ENCODE measurements at places on chromosomes 2 and 18. TPM values are rescaled to one million over a fixed set of nuclear protein-coding genes. Genes with fewer than 3 reads are reported as not detected.

GRCh38 chr18:3069671-3070433, 56.9 kb upstream of the LPIN2 start:
- DNase-seq: no peak

GRCh38 chr2:233463586-233463985, 103.0 kb downstream of the USP40 start:
- no peak for DNase-seq

- no peak for DNase-seq
Observed at GRCh38 chr2:231450548-231450989, 13.7 kb downstream of the NCL start.

DNA sequence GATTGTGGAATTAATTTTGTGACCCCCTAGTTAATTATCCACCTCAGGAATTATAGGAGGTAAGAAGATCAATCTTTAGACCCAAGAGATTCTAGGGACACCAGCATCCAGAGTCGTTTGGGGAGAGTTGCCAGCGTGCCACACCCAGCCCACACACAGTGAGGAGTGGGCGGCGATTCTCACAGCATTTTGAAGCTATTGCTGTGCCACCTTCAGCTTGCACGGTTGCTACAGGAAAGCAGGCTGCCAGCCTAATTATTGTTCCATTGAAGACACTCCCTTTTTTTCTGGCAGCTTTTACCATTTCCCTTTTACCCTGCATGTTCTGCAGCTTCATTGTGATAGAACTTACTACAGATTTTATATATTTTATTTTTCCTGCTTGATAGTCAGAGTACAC, 13.1 kb upstream of the MYL12A start:
- no peak for DNase-seq

IL1R1 gene
- 24.2 TPM for total RNA-seq

DNA sequence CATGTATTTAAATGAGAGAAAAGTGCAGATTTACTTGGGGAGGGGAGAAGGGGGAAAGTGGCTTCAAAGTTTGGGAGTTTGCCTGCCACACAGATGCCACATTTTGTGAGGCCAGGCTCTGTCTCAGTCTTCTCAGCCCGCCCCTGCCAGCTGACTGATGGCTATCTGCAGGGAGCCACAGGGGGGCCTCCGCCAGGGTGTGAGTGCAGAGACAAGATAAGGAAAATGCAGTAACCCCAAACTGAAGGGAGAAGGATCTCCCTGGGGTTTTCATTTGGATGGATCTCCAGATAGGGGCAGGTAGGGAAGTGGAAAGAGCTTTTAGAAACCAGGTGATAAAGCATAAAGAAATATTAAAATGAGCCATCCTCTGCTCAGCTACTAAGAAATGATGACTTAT, 128.8 kb downstream of the ZNF521 start:
- DNase-seq: no peak

ABCB11 gene
- total RNA-seq: under 0.01 TPM

- DNase-seq: no peak
Observed at GRCh38 chr2:179349670-179350303, 85.2 kb upstream of the SESTD1 start.

DNA sequence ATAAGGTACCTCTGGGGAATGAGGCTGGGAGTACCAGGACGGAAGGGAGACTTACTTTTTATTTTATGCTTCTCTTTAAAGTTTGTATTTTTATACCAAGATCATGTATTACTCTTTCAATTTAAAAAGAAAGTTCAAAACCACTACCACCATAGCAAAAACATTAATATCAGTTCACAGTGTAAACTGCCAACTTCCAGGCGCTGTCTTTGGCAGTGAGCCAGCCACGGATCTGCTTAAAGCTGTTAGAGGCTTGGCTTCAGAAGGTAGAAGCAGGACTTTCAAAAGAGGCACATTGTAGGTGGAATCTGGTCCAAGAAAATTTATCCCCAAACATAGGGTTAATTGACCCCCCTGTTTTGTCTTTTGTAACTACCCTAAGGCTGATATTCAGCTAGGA, 74.8 kb downstream of the B3GNT2 start:
- peak; percentile 62 for DNase-seq

CNRIP1 gene
- 45.3 TPM for total RNA-seq

GRCh38 chr2:187976259-187976985, 315.3 kb upstream of the GULP1 start:
- no peak for DNase-seq

CD207 gene
- not detected for total RNA-seq

DNA sequence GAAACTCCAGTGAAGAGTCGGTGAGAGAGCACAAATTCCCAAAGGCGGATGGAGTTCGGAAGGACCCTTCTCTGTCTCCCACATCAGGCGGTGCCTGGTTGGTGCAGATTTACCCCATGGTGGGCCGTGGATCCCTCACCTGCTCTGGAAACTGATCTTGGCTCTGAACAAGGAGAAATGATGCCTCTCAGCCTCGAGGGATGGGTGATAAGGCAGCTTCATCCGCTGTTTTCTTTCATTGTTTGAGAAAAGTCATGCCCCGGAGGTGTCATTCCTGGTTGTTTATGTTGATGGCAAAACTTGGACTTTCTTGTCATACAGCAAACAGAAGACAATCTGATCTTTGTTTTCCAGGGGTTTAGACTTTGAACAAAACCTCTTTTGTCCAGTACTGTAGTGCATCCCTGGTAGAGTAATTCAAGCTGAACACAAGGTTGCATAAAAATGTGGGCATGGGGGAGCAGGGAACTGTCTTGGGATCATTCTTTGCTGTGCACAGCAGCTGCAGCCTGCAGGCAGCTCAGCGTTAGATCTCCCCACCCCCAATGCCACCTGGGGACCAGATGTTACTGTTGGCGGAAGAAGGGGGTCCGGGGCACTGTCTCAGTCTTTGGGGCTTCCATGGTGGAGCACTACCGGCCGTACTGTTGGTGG, 81.3 kb downstream of the NFATC1 start:
- no peak for DNase-seq

PIEZO2 gene
- 342 TPM for total RNA-seq

GRCh38 chr2:68739595-68740399, 5.2 kb downstream of the ARHGAP25 start:
- DNase-seq: no peak

- DNase-seq: no peak
Observed at GRCh38 chr2:237205561-237205971, 119.9 kb downstream of the COPS8 start.

- DNase-seq: no peak
Observed at GRCh38 chr2:23533338-23533695, 148.3 kb downstream of the KLHL29 start.

MTCL1 gene
- total RNA-seq: 11.7 TPM

DNA sequence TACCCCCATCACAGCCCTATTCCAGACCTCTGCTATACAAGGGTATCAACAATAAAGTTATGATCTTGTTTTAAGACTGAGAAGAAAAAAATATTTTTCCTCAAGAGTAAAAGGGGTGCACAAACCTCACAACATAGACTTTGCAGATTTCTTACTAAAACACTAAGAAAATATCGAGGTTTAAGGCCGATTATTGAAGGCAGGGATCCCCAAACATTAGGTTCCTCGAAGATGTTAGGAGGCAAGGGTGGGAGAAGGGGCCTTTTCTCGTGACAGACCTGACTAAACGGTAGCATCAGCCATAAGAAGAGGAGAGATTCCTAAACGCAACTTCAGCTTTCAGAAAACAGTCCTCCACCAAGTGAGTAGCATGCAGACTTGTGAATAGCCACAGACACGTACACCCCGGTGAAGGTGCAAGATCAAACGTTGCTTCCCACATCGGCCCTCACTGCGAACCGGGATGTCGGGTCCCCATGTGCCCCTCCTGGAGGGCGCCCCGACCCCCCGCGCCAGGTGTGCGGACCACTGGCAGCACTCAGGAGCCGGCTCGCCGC, 678 bp downstream of the PIAS2 start:
- peak; percentile 47 for DNase-seq

DNA sequence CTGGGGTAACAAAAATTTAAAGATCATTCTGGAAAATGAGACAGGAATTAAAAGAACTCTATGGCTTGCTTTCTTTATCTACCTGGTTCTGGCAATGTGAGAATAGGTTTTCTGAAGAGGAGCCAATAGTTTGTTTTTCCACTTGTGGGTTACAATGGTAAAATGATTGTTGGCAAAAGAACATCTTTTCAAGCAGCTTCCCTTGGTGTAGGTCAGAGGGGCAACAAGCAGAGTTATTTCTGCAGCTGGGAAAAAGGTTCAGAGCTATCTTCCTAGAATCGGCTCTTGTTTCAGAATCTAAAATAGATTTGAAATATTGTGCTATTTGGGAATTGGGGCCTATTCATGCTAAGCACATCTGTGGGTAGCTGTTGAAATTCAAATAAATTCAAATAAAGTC, 11.5 kb upstream of the TSPYL6 start:
- peak; percentile 36 for DNase-seq

DNA sequence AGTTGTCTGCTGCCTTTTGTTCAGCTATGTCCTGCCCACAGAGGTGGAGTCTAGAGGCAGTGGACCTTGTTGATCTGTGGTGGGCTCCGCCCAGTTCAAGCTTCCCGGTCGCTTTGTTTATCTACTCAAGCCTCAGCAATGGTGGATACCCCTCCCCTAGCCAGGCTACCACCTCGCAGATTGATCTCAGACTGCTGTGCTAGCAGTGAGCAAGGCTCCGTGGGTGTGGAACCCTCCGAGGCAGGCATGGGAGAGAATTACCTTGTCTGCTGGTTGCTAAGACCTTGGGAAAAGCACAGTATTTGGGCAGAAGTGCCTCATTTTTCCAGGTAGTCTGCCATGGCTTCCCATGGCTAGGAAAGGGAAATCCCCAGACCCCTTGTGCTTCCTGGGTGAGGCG, 146.0 kb downstream of the KCNJ3 start:
- no peak for DNase-seq

DNA sequence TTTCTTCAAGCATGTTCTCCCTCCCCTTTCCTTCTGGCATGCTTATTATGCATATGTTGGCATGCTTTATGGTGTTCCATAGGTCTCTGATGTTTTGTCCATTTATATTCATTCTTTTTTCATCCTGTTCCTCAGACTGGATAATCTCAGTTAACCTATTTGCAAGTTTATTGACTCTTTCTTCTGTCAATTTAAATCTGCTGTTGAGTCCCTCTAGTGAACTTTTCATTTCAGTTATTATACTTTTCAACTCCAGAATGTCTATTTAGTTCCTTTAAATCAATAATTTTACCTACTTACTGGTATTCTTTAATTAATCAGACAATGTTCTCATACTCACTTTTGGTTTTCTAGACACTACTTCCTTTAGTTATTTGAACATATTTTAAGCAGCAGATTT, 101.2 kb downstream of the GALNT14 start:
- DNase-seq: no peak

SLC9A4 gene
- not detected for total RNA-seq

MEP1B gene
- total RNA-seq: not detected

DNA sequence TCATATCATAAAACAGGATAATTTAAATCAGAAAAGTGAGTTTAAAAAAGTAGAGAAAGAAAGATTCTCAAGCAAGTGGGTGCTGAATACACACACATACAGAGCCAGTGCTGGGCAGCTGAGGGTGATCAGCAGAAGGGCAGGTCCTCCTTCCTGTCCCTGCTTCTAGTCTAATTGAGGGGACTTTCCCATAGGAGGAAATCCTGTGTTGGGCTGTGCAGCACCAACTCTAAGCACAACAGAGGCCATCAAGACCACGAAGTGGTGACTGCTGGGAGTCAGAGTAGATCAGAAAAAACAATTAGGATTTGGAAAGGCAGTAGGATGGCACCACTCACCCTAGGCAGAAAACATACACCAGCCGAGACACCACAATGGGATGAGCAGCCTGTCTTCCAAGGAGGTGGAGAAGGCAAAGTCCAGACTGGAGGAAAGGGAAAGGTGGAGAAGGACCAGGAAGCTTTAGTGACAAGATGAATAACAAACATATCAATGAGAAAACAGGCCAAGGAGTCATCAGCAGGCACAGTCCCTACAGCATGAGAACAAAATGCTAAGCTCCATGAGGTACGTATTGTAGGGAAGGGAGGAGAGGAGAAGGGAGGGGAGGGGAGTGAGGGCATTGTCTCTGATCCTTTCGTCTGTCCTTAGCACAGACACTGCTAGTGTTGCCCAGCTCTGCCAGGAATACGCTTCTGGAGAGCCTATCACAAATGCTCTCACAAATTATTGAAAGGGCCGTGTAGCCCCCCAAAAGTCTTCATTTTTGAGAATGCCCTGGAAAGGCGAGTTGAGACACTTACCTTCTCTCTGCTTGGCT, 16.7 kb upstream of the MSGN1 start:
- no peak for DNase-seq

- no peak for DNase-seq
Observed at GRCh38 chr2:222548992-222549391, 106.9 kb downstream of the FARSB start.

STARD6 gene
- not detected for total RNA-seq

MARCHF7 gene
- 193 TPM for total RNA-seq

DNA sequence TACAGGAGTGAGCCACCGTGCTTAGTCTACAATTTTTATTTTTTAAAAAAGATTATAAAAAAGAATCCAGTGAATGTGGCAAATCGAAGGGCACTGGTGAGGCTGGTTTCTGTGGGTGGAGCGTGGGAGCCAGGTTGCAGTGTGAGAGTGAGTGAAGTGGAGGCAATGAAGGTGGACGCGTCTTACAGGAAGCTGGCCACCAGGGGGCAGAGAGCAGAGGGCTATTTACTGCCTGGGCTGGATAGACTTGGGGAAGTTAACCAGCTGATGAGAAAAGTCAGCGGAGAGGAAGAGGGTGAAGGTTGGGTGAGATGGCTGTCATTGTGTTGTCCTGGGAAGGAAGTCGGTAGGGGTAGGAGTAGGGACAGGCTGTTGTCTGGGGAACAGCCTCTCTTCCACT, 6.8 kb downstream of the SCTR start:
- DNase-seq: peak; percentile 70

DNA sequence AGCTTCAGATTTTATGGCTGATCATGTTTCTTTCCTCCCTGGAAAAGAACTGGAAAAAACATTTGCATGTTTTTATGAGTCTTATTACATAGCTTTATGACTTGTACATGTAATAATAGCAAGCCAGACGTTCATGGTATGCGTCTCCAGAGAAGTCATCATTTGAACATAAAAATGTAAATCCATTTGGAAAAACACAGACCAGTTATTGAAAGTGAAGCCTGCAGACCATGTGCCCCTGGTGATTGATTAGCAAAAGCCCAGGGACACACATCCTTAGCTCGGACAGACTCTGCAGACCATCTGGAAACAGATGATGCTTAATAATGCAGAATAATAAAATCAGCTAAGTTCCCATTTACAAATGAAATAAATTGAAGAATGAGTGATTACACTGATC, 283.1 kb downstream of the TDRD15 start:
- DNase-seq: no peak

Data from dermis blood vessel endothelial cell (primary cell).